Posterior cingulate gyrus (tissue), 11 donors: ENCODE measurements at places on chromosomes 3 and 15.

DNA sequence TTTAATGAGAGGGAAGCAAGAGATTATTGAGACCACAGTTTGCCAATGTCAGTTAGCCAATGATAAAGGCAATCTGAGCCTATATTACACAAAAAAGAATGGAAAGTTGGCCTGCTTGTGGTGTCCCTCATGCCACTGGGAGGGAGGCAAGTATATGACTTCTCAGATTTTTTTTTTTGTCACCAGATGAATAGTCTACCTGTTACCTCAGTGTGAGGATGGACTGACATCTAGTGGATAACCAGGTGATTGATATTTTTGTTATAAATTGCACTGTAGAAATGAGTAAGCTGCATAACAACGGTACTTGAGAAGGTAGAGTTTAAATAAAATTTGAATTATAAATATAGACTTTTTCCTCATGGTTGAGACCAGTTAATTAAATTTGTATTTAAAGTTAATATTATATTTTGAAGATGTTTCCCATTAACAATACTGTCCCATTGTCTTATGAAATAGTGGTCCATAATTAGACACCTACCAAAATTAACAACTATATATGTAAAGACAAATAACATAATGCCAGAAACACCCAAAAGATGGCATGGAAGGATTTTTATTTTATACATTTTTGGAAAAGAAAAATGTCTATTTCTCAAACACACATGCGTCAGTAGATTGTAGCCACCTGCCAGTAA lies 237.8 kb upstream of the GADL1 start:
- DNase-seq, result no peak

DNA sequence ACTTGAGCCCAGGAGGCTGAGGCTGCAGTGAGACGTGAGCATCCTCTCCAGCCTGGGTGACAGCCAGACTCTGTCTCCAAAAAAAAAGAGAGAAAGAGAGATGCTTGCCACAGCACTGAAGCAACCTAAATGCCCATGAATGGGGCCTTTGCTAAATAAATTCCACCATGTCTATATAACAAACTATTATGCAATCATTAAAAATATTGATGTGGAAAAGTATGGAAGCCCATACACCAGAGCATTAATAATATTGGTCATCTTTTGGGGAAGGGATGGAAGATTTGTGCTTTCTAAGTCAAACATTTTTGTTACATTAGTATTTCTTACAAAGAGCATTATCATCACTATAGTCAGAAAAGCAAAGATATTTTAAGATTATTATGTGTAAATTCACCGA lies 116.6 kb downstream of the MEGF11 start:
- no peak for DNase-seq

DNA sequence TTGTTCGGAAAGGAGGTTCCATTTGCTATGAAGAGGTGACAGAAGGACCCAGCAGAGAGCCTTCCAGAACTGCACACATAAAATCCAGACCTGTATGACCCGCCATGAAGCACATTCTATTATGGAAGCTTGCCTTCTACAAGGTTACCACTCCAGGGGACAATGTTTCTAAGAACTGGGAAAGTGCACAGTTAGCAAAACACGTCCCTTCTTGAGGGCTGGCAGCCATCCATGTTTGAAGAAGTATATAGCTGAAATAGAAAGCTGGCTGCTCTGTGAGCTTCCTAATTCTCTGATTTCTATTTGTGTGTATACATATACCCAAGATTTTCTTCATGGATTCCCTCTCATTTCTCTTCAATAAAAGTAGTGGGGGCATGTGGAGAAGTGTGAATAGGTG lies 74.6 kb downstream of the CNTN3 start:
- no peak for DNase-seq

- no peak for DNase-seq
Measured at GRCh38 chr3:106965307-106965706, 411.9 kb upstream of the CCDC54 start.

DNA sequence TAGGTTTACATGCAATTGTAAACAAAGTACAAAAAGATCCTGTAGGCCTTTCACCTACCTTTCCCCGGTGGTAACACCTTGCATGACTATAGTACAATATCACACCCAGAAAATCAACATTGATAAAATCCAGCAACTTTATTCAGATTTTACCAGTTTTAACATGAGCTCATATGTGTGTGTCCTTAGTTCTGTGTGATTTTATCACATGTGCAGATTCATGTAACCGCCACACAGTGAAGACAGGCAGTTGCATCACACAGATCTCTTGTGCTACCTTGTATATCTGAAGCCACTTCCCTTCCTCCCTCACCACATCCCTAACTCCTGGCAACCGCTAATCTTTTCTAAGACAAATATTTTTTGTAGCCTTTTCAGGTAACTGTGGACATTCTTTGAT lies 183.5 kb upstream of the C2CD4B start:
- DNase-seq, result no peak

DNA sequence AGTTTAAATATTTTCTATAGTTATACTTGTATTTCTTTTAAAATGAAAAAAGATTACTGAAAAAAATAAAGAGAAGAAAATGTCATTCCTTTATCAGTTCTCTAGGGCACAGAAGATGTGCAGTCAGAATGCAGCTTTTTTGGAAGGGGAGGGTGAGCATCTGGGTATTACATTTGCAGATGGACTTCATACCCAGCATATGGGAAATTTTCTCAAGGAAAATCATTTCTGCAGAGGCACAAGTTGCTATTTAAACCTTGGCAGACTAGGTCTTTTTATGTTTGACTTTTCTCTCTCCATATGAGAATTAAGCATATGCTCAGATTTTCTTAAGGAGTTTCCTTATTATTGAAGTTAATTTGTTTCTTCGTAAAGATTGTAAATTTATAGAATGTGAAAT lies 39.5 kb upstream of the ZNF385D start:
- no peak for DNase-seq

- no peak for DNase-seq
Measured at GRCh38 chr3:50326182-50326541, 1.9 kb downstream of the TUSC2 start.

DNA sequence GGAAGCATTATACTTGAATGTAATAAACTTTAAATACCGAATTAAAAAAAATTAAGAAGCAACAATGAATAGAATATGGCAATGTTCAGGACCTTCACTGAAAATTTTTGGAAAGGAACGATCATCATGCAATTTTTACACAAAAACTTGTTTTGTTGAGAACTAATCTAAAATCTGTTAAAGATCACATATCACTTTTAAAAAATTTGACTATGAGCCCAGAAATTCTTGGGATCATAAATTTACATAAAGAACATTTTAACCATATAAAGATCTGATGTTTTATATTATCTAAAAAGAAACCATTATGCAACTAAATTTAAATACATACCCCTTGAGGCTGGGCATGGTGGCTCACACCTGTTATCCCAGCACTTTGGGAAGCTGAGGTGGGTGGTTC lies 76.2 kb upstream of the MELTF start:
- no peak for DNase-seq
